ENCODE measurements at places on chromosomes 2 and 18.

DNA sequence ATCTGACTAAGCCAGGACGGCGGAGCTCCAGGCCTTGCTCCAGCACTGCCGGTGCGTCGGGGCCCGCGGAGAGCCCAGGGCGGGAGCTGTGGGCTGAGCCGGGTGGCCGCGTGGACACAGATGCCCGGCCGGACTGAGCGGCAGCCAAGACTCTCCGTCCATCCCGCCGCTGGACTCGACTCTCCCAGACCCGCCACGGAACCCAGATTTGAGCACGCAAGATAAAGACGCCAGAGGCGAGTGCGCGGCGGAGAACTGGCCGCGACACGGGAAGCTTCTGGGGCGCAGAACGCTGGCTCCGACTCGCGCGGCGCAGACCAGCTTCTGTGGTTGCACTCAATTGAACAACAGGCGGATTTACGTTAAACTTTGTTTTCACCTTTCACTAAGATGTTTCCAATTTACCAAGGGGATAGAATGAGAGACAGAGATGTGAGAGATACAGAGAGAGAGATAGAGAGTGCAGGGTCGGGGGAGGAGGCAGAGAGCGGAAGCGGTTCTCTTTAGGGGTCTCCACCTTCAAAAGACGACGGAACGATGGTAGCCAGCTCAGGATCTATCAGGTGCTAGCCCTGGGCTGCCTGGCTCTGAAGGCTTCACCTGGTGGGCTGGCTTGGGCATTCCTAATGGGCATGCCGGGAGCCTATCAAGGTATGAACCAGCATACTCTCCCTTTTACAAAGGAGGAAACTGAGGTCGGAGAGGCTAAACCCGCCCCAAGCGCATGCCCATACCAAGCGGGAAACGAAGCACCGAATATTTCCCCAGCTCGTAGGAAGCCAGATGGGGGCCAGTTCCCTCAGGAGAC is 10.4 kb upstream of the EN1 start:
- no peak overlapping the region for H3K27ac ChIP-seq
- peak; percentile 30 for DNase-seq
- peaks cover 100% of the 10 kb centered on the region for H3K27me3 ChIP-seq
- no peaks in the 10 kb centered on the region for H3K36me3 ChIP-seq
- H3K4me3 ChIP-seq: peak overlapping the region; percentile 70

- no peaks in the 10 kb centered on the region for H3K4me1 ChIP-seq
- no peak overlapping the region for H3K27ac ChIP-seq
- no peak overlapping the region for H3K4me3 ChIP-seq
- DNase-seq: no peak
- no peaks in the 10 kb centered on the region for H3K36me3 ChIP-seq
Measured at GRCh38 chr2:162490761-162491470, 147.0 kb downstream of the GCA start.

- no peaks in the 10 kb centered on the region for H3K27me3 ChIP-seq
- no peak for DNase-seq
- H3K36me3 ChIP-seq: no peaks in the 10 kb centered on the region
- no peak overlapping the region for H3K4me3 ChIP-seq
- H3K4me1 ChIP-seq: no peaks in the 10 kb centered on the region
- no peak overlapping the region for H3K27ac ChIP-seq
Measured at GRCh38 chr18:64134044-64134747, 14.7 kb downstream of the LINC00305 start.

DNA sequence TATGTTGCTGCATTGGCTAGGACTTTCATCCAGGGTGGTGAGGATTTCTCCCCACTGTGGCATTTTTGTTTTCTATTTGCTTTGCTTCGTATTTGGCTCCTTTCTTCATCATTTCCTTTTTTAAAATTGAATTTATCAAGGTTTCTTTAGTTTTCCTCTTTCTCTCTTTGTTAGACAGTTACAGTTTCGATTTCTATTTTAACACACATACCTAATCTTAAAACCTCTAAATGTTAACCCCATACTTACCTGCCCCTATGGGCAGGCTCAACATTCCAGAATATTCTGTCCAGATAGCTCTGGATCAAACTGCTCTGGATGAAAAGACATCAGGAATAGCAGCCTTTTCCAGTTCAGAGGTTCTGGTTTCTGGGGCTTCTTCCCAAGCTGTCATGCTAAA is 49.2 kb downstream of the DIPK1C start:
- H3K36me3 ChIP-seq: no peaks in the 10 kb centered on the region
- H3K27me3 ChIP-seq: peaks cover 25% of the 10 kb centered on the region
- peaks cover 28% of the 10 kb centered on the region for H3K4me1 ChIP-seq
- DNase-seq: no peak
- H3K4me3 ChIP-seq: no peak overlapping the region

GRCh38 chr2:165876712-165877111 is 76.9 kb downstream of the TTC21B start:
- DNase-seq: no peak
- H3K36me3 ChIP-seq: peaks cover 29% of the 10 kb centered on the region
- H3K27ac ChIP-seq: no peak overlapping the region
- H3K27me3 ChIP-seq: peaks cover 2% of the 10 kb centered on the region

- no peaks in the 10 kb centered on the region for H3K36me3 ChIP-seq
- H3K4me3 ChIP-seq: no peak overlapping the region
- no peak overlapping the region for H3K27ac ChIP-seq
- DNase-seq: no peak
Measured at GRCh38 chr2:46340740-46341420, 43.7 kb downstream of the EPAS1 start.

DNA sequence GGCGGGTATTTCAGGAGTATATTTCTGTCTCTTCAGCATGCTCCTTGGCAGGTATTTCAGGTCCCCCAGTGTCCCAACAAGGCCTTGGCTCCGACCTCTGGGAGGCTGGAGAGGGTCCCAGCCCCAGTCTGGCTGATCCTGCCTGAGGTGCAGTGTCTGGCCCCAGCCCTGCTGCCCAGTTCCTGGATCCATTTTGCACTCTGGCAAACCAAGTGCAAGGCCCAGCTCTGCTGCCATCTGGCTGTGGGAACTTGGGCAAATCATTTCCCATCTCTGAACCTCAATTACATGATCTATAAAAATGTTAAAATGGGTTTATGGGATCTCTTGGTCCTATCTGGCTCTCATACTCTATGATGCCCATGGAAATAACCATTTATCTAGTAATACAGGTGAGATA is 63.6 kb downstream of the ZBTB7C start:
- no peak overlapping the region for H3K4me3 ChIP-seq
- H3K4me1 ChIP-seq: peaks cover 38% of the 10 kb centered on the region
- H3K27me3 ChIP-seq: peaks cover 18% of the 10 kb centered on the region
- H3K27ac ChIP-seq: no peak overlapping the region

GRCh38 chr2:127047054-127047453 is 59.9 kb downstream of the BIN1 start:
- no peaks in the 10 kb centered on the region for H3K36me3 ChIP-seq
- no peaks in the 10 kb centered on the region for H3K27me3 ChIP-seq
- H3K27ac ChIP-seq: no peak overlapping the region
- H3K4me1 ChIP-seq: peaks cover 12% of the 10 kb centered on the region
- H3K4me3 ChIP-seq: no peak overlapping the region

- H3K36me3 ChIP-seq: no peaks in the 10 kb centered on the region
- H3K4me3 ChIP-seq: no peak overlapping the region
- peaks cover 8% of the 10 kb centered on the region for H3K4me1 ChIP-seq
- H3K27ac ChIP-seq: no peak overlapping the region
Measured at GRCh38 chr2:36294316-36294721, 61.3 kb upstream of the CRIM1 start.

DNA sequence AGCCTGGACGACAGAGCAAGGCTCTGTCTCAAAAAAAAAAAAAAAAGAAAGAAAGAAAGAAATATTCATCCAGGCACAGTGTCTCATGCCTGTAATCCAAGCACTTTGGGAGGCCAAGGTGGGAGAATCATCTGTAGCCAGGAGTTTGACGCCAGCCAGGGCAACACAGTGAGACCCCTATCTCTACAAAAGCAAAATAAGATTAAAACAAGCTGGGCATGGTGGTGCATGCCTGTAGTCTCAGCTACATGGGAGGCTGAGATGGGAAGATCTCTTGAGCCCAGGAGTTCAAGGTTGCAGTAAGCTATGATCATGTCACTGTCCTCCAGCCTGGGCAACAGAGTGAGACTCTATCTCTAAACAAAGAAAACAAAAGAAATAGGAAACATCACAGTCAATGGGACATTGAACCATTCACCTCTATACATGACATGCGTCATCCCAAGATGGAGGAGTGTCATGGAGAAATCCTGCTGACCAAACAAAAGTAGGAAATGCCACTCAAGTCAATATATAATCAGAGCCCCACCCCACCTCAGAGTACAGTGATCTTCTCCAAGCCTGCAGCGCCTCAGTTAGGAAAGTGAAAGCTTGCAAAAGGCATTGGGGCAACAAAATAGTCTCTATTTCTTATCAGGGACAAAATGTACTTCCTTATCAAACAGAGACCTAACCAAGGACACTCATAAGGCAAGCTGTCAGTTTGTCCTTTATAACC is 9.8 kb downstream of the FEV start:
- no peak overlapping the region for H3K4me3 ChIP-seq
- H3K27me3 ChIP-seq: peaks cover 92% of the 10 kb centered on the region
- no peaks in the 10 kb centered on the region for H3K36me3 ChIP-seq
- H3K4me1 ChIP-seq: no peaks in the 10 kb centered on the region

DNA sequence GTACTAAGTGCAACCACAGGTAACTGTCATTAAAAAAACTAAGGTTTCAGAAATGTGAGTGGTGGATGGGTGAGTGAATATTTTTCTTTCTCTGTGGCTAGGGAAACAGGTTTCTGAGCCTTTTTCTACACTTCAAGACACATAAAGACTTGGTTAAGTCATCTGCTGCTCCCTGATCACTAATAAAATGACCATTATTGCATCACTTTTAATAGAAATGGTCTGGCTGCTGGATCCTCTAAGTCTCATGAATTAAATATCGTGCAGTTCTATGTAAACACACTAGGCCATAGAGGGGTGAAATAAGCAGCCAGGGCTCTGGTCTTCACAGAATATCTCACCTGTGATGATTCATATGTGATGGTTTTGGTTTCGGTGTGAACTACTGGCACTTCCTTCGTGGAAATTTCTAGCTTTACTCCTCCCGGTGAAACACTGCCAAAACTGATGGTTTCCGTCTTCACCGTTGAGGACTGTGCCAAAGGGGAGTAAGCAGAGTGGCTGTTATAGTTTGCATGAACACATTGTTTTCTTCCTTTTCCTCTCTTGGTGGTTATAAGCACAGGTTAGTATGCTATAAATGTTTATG is 100.4 kb upstream of the ZBTB14 start:
- no peak overlapping the region for H3K4me3 ChIP-seq
- H3K4me1 ChIP-seq: no peaks in the 10 kb centered on the region
- H3K36me3 ChIP-seq: peaks cover 44% of the 10 kb centered on the region
- no peak for DNase-seq
- no peaks in the 10 kb centered on the region for H3K27me3 ChIP-seq

- H3K27me3 ChIP-seq: no peaks in the 10 kb centered on the region
- H3K36me3 ChIP-seq: no peaks in the 10 kb centered on the region
- peak; percentile 27 for DNase-seq
- peaks cover 10% of the 10 kb centered on the region for H3K4me1 ChIP-seq
Measured at GRCh38 chr18:30280861-30281470, 761.6 kb downstream of the DSC3 start.

- H3K4me3 ChIP-seq: peak overlapping the region; percentile 2
- DNase-seq: peak; percentile 54
- H3K27ac ChIP-seq: no peak overlapping the region
- H3K36me3 ChIP-seq: no peaks in the 10 kb centered on the region
- peaks cover 13% of the 10 kb centered on the region for H3K4me1 ChIP-seq
Measured at GRCh38 chr2:88227446-88227845, 57.3 kb downstream of the THNSL2 start.

DNA sequence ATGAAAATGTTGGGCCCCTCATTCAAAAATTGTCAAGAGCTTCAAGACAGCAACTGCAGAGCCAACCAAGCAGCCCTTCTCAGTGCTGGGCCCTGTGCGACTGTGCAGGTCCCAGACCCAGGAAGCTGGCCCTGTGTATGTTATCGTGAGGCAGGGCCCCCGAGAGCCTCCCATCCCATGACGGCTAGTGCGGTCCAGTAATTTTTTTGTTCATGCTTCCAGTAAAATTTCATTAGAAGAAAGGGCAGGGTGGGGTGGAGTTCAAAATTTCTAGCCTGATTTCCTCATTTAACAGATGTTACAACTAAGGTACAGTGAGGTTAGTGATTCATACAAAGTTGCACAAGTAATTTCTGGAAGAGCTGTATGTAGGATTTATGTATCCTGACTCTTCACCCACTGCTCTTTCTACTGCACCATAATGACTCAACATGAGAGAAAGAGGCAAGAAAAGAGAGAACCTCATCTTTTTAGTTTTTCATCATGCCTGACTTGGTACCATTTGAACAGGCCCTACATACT is 105.5 kb downstream of the ZEB2 start:
- H3K27ac ChIP-seq: no peak overlapping the region
- no peak for DNase-seq
- H3K27me3 ChIP-seq: no peaks in the 10 kb centered on the region
- H3K4me1 ChIP-seq: no peaks in the 10 kb centered on the region

GRCh38 chr2:25184254-25184653 is 15.9 kb upstream of the POMC start:
- peaks cover 10% of the 10 kb centered on the region for H3K4me1 ChIP-seq
- H3K4me3 ChIP-seq: no peak overlapping the region
- no peak overlapping the region for H3K27ac ChIP-seq
- peaks cover 20% of the 10 kb centered on the region for H3K27me3 ChIP-seq

GRCh38 chr2:127154396-127154795 is 47.4 kb upstream of the BIN1 start:
- no peaks in the 10 kb centered on the region for H3K27me3 ChIP-seq
- no peak for DNase-seq
- no peak overlapping the region for H3K4me3 ChIP-seq
- H3K27ac ChIP-seq: no peak overlapping the region
- H3K4me1 ChIP-seq: peaks cover 50% of the 10 kb centered on the region

GRCh38 chr2:85523903-85524335 is 15.0 kb upstream of the MAT2A start:
- peak overlapping the region; percentile 93 for H3K27ac ChIP-seq
- H3K36me3 ChIP-seq: no peaks in the 10 kb centered on the region
- DNase-seq: no peak
- H3K4me1 ChIP-seq: peaks cover 46% of the 10 kb centered on the region

DNA sequence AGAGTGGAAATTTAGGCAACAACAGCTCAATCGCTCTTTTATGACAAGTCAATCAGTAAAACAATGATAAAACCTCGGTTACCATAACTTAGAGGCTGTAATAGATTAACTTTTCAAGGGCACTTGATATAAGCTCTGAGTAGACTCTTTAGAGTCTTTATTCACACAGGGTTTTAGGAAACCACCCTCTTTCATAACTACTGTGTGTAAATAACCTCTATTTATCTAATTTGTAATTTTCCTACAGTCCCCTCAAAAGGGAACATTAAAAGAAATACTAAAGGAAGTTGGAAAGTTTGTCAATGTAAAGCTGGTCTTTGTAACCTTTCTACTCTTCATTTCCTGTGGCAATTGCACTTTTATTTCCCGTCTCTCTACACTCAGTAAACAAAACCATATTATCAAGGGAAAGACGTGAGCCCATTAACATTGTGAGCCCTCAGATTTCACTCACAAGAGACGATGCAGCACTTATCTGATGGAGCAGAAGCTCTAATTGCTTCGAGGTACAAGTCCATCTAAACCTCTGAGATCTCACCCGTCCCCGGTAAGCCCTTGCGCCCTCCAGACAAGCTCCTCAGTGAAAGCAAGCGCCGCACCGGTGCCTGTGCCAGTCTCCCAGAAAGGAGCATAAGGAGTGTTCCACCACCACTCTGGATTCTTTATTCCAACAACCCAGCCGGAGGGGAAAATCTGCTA is 1.1 kb upstream of the HOXD1 start:
- H3K27me3 ChIP-seq: no peaks in the 10 kb centered on the region
- H3K27ac ChIP-seq: peak overlapping the region; percentile 94
- peak overlapping the region; percentile 93 for H3K4me3 ChIP-seq
- H3K4me1 ChIP-seq: peaks cover 80% of the 10 kb centered on the region
- no peaks in the 10 kb centered on the region for H3K36me3 ChIP-seq
- peak; percentile 55 for DNase-seq

GRCh38 chr2:6934758-6935651 is 17.8 kb downstream of the RNF144A start:
- no peaks in the 10 kb centered on the region for H3K27me3 ChIP-seq
- peaks cover 20% of the 10 kb centered on the region for H3K4me1 ChIP-seq
- no peak for DNase-seq
